ENCODE measurements at places on chromosomes 4 and X. TPM values are rescaled to one million over a fixed set of nuclear protein-coding genes. Genes with fewer than 3 reads are reported as not detected.

- no peak for DNase-seq
Measured at GRCh38 chr4:145791988-145792387, 112.0 kb downstream of the C4orf51 start.

GRCh38 chrX:75989806-75990590, 182.9 kb upstream of the PBDC1 start:
- DNase-seq: no peak

DNA sequence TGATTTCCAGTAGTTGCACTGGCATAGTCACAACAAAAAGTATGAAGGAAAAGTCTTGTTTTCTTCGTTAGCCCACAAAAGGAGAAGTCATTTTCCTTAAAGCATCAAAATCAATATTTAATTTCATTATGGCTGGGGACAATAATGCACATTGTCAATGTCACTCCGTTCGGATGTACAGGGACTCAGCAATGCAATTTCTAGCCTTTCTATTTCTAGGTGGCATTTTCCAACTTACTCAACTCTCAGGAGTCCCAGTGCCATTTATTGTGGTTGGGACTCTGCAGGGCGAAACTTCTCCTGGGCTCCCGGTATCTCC, 99.6 kb downstream of the CEP135 start:
- no peak for DNase-seq

VEGFD gene
- total RNA-seq: 0.66 TPM

SOD3 gene
- 290 TPM for total RNA-seq

ELF4 gene
- 3.6 TPM for total RNA-seq

COL4A5 gene
- total RNA-seq: 2.3 TPM

ATXN3L gene
- not detected for total RNA-seq

Data from body of pancreas (tissue), 4 donors.